ENCODE measurements at places on chromosomes 6 and 20. TPM values are rescaled to one million over a fixed set of nuclear protein-coding genes. Genes with fewer than 3 reads are reported as not detected.

DNA sequence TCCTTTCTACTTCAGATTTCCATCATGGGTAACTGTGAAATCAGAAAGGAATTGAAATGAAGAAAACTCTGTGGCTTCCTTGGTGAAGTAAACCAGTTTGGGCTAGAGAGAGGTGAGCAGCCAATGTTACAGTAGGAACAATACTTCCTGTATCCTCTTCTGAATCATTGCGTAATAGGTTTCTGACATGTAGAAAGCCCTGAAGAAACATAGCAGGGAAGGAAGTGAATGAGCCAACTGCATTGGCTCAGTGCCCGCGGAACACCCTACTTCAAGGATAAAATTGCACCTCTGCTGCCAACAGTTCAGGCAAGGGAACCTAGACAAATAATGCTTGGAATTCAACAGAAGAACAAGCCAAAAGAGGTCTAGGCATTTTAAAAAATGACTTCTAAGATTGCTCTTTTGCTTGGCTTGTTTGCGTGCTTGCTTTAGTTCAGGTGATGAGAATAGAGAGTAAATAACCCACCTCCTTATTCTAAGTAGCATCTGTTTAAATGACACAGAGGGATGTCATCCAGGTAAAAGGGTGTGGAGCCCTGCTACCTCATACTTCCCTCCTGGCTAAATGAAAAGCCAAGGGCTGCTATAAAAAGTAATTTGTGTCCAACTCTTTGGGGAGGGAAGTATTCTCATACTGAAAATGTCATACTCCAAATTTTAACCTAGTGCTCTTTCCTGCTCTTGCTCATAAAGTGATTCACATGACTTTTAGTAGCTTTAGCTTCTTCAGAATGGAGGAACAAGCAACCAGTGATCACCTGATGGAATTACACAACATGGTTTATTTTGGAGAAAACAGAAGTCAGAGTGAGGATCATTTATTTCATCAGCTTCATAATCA is 30.0 kb upstream of the AKIRIN2 start:
- DNase-seq = peak; percentile 98

DNA sequence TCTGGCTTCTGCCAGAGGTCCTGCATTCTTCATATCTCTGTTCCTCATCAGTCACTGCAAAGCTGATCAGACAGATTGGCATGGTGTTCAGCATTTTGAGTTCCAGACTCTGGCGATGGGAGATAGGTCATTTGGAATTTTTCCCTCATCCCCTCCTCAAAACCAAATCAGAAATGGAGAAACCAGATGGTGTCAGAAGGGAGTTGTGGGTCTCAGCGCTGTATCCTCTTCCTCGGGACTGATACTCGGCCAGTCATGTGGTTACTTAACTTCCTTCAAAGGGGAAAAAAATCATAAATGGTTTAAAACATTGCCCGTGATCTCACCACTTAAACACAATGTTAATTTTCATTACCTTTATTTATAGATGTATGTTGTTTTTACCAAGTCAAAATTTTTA is 75.8 kb downstream of the IGF2R start:
- DNase-seq = no peak

The LY6G5C gene
- total RNA-seq = 0.83 TPM

- no peak for DNase-seq
These were observed 190.6 kb downstream of the MANEA start for GRCh38 chr6:95767897-95768463.

The MDFI gene
- 2.9 TPM for total RNA-seq

DNA sequence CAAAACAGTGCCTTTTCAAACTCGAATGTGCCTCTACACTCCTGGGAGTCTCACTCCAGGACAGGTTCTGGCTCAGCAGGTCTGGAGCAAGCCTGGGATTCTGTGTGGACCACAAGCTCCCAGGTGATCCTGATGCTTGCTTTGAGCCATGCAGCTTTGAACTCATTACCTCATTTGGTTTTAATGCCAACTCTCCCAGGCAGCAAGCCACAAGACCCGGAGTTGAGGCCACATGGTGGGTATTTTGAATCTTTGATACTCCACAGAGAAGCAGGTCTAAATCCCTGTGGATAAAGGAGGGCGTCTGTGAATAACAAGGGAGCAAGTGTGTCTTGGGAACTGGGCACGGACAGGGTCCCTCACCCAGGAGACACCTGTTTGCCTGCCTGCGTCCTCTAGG is 205.4 kb upstream of the CST7 start:
- DNase-seq = no peak

DNA sequence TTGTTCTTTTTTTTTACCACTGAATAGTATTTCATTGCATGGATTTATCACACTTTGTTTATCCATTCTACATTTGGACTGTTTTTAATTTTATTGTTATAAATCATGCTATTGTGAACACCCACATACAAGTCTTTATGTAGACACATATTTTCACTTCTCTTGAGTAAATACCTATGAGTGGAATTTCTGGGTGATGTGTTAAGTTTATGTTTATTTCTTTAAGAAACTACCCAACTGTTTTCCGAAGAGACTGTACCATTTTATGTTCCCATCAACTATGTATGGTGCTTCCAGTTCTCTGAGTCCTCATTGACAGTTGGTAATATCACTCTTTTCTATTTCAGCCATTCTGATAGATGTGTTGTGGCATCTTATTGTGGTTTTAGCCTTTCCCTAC is 54.0 kb downstream of the RIN2 start:
- DNase-seq = no peak

- DNase-seq = no peak
These were observed 200.5 kb upstream of the ARG1 start for GRCh38 chr6:131372535-131372934.

DNA sequence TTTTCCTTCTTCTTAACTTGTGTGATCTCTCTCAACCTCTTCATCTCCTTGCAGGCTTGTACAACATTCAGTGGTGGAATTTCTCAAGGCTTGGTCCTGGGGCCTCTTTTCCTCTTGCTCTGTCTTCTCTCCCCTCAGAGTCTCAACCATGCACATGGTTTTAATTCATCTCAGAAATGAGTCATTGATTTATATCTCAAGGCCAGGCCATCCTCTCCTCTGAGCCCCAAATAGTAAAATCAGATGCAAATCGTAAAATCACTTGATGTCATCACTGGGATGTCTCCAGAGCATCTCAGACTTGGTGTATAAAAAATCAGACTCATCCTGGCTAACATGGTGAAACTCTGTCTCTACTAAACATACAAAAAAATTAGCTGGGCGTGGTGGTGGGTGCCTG is 85.0 kb downstream of the FNDC1 start:
- DNase-seq = no peak

- peak; percentile 7 for DNase-seq
These were observed 60.3 kb downstream of the TSHZ2 start for GRCh38 chr20:53032478-53032932.

GRCh38 chr20:20211274-20211987 is 156.5 kb upstream of the INSM1 start:
- no peak for DNase-seq

DNA sequence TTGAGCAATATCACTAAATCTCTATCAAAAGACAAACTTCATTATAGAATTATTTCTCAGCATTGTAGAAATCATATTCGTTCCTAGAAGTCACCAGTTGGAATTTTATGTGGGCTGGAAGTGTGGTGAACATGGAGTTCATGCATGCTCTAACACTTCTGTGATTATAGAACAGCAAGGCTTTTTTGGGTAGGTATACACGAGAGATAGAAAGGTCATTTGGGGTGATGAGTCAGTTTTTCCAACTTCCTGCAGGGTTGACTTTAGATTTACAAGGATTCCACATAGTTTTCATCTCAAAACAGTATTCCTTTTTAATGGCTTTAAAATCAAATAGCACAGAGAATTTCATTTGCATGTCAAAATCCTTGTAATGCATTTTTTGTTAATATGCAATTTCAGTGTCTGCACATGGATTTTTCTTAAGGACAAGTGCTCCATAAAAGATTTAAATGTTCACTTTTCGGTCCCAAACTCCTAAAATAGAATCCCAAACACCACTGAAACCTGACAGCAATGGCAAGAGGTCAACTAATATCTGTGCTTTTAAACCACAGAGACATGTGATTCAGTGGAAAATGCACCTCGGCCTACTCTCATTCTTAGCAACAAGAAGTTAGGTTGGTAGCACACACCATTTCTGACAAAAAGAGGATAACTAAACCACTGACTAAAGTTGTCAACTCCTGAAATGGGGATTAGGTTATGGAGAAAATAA is 211.0 kb downstream of the MOXD1 start:
- no peak for DNase-seq

DNA sequence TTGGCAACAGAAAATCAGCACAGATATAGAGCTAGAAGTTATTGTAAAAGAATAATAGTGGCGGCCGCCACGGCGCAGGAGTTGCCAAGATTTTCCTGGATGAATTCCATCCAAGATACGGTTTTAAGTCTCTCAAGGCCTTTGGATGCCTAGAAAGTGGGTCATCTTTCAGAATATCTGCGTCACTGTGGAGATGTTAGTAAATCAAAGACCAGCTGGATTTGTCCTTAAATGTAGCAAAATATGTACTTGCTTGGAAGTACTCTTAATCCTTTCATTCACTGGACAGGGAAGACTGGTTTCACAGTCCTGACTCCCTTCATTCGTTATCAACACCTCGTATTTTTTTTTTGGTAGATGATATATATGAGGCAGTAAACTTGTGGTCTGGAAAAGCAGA is 83.0 kb downstream of the SLC22A3 start:
- no peak for DNase-seq

- no peak for DNase-seq
These were observed 169.5 kb downstream of the FRK start for GRCh38 chr6:115891111-115891669.

GRCh38 chr20:4949833-4950178 is 51.5 kb downstream of the SLC23A2 start:
- peak; percentile 72 for DNase-seq

The CBFA2T2 gene
- total RNA-seq = 34.5 TPM

DNA sequence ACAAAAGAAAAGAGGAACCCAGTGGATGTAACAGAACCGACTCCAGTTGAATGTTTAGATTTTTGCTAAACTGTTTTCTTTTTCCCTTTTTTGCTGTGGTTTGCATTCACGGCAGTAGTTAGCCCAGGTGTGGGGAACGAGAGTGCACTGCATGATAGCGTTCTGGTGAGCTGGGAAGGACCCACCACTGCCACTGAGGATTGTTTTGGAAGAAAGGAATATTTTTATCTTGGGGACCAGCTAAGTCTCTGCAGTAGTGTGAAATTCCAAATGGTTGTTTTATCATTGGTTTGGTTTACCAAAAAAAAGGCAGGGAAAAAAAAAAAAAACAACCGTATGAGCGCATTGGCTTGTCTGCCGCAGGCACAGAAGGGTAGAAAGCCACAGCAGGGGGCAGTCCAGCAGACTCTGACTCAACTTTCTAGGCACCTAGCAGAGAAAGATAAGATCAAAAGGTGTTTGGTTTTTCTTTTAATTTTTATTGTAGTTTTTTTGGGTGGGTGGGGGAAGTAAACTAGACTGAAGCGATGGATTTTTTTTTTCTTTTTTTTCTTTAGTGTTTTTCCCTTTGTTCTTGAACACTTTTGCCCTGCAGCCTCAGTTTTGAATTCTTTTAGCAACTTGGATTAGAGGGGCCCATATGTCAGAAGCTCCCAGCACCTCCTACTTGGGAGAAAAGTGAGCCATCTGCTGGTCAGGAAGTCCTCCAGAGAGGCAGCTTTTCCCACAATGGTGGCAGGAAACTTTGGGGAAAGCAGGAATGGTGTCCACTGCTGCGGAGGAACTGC is 13.5 kb upstream of the RAB5IF start:
- DNase-seq = peak; percentile 19

The PCK1 gene
- total RNA-seq = 3.3 TPM

The GINS1 gene
- total RNA-seq = 0.89 TPM

- no peak for DNase-seq
These were observed 330.0 kb downstream of the ZFAND3 start for GRCh38 chr6:38149531-38149930.

DNA sequence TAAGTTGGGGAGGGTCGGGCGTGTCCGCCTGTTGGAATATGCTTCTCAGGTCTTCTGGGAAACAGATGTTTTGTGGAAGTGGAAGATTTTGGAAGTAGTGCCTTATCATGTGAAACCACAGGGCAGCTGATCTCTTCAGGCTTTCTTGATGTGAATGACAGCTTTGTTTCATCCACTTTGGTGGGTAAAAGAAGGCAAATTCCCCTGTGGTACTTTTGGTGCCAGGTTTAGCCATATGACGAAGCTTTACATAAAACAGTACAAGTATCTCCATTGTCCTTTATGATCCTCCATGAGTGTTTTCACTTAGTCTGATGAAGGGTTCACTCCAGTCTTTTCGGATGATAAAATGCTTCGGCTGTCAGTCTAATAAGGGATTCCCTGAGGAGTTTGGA is 4.6 kb downstream of the IRF4 start:
- DNase-seq = no peak

- no peak for DNase-seq
These were observed 19.0 kb downstream of the CEP85L start for GRCh38 chr6:118632359-118632758.

- DNase-seq = no peak
These were observed 22.4 kb upstream of the RIMS4 start for GRCh38 chr20:44832724-44833123.

DNA sequence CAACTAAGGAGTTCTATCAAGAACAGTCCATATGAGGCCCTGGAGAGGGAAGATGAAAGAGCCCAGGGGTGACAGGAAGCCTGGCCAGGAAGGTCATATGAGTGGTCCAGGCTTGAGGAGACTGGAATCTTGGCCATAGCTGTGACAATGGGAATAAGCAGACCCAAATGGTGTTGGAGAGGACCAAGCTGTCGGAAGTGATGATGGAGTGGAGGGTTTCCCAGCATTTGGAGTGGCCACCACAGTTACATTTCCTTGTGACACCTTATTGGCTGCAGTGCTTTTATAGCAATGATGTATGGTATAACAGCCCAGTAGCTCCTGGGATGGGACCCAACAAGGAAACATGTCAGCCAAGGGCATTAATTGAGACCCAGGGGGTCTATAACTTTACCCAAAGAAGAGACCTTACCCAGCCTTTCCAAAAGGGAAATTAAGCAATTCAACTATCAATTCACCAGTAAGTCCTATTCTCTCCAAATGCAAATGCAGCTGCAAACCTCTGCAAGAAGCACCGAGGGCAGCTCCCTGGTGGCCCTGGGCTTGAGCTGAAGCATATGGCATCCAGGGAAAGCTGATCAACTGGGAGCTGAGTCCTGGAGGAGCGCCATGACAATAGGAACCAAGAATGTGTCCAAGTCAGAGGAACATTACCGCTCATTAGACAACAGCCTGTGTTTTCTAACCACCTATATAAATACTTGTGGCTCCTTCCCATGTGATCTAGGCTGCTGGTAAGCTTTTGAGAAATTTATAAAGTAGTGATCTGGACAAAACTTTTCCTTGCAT is 219.4 kb downstream of the SOD2 start:
- no peak for DNase-seq

DNA sequence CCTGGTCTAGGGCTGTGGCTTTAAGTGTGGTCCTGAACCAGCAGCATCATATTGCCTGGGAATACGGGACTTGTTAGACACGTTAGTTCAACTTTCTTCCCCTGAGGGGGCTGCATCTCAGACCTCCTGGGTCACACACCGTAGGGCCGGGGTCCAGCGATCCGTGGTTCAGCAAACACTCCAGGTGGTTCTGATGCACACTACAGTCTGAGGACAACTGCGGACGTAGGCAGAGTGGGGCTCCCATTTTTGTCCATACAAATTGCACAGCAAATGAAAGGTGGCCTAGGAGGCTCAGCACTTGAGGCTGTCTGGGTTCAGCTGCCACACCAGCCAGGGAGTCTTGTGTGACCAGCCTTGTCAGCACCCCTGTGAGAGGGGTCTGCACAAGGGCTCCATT is 233.1 kb downstream of the QKI start:
- DNase-seq = no peak

The CRISP1 gene
- not detected for total RNA-seq

- DNase-seq = no peak
These were observed 327.3 kb upstream of the NOX3 start for GRCh38 chr6:155782739-155783459.

Data from thyroid gland (tissue), 4 donors.